Thyroid gland (tissue), 4 donors: ENCODE measurements at places on chromosomes 7 and 10. TPM values are rescaled to one million over a fixed set of nuclear protein-coding genes. Genes with fewer than 3 reads are reported as not detected.

- DNase-seq = no peak
These were observed 8.5 kb downstream of the SFTPD start for GRCh38 chr10:79940431-79940830.

GRCh38 chr10:5449823-5450222 is 37.5 kb downstream of the NET1 start:
- no peak for DNase-seq

PITX3 gene
- not detected for total RNA-seq

KAZALD1 gene
- total RNA-seq = 3.7 TPM

C7orf57 gene
- not detected for total RNA-seq
